ENCODE measurements at places on chromosomes 5 and 9. TPM values are rescaled to one million over a fixed set of nuclear protein-coding genes. Genes with fewer than 3 reads are reported as not detected.
A peak's percentile ranks its signal among the peaks of the same experiment; 100 is the strongest.

GRCh38 chr9:97831843-97832636, 21.0 kb upstream of the FOXE1 start:
- H3K27ac ChIP-seq, result no peak overlapping the region
- H3K36me3 ChIP-seq, result no peaks in the 10 kb centered on the region
- H3K27me3 ChIP-seq, result no peaks in the 10 kb centered on the region
- no peak overlapping the region for H3K4me3 ChIP-seq
- no peaks in the 10 kb centered on the region for H3K4me1 ChIP-seq

DNA sequence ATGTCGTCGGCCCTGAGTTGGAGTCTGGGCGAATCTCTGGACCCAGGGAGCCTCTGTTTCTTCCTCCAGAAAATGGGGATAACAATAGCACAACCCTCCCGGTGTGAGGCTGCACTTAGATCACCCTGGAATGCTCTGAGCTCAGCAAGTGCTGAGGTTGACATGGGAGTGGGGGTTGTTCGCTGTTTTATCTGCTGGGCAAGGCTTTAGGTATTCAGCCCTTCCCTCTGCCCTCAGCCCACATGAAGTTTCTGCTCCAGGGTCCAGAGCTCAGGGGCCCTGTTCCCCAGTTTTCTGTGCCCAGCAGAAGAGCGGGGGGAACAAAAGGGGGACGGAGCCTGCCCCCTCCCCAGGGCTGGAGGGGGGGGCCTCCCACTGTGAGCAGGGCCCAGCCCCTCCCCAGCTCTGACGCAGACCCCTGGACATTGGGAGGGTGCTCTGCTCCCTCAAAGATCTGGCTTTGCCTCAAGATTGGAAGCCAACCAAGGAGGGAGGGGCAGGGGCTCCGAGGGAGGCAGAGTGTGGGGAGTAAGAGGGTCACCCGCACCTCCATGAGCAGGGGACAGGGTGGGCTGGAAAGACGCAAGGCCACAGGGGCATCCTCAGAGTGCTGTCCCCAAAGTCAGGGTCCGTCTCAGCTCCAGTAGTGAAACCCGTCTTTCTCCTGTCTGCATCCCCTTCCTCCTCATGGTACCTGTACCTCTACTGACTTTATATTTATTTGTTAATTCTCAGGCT, 215.6 kb downstream of the C9orf50 start:
- peaks cover 7% of the 10 kb centered on the region for H3K4me1 ChIP-seq
- no peak overlapping the region for H3K4me3 ChIP-seq
- no peaks in the 10 kb centered on the region for H3K36me3 ChIP-seq
- no peaks in the 10 kb centered on the region for H3K27me3 ChIP-seq

The DAPK1 gene
- 7.9 TPM for total RNA-seq

- H3K27me3 ChIP-seq, result no peaks in the 10 kb centered on the region
- no peak overlapping the region for H3K4me3 ChIP-seq
- no peaks in the 10 kb centered on the region for H3K4me1 ChIP-seq
- no peak overlapping the region for H3K27ac ChIP-seq
These were observed 396.2 kb downstream of the KCTD16 start for GRCh38 chr5:144566747-144567420.

DNA sequence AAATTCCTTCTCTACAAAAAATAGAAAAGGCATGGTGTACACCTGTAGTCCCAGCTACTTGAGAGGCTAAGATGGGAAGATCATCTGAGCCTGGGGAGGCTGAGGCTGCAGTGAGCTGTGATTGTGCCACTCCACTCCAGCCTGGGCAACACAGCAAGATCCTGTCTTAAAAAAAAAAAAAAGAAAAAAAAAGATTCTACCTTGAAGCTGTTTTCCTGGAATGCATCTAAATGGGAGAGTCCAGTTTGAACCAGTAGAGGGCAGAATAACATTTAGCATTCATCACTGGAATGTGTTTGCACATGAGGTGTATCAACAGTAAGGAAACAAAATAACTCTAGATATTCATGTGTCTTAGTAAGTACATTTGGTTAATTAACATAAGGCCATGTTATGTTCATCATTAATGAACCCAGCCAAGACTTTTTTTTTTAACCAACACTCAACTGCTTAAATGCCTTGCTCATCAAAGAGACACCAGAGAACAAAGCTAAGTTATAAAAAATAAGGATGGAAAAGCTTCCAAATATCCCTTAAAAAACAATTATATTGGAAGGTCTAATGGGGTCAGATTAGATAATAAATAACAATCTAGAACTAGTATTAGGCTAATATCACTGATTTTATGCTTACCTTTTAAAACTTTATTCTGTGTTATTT, 16.1 kb downstream of the IFNE start:
- H3K4me1 ChIP-seq, result no peaks in the 10 kb centered on the region
- no peak overlapping the region for H3K27ac ChIP-seq
- no peaks in the 10 kb centered on the region for H3K27me3 ChIP-seq
- no peaks in the 10 kb centered on the region for H3K36me3 ChIP-seq

The ARID3C gene
- not detected for total RNA-seq

DNA sequence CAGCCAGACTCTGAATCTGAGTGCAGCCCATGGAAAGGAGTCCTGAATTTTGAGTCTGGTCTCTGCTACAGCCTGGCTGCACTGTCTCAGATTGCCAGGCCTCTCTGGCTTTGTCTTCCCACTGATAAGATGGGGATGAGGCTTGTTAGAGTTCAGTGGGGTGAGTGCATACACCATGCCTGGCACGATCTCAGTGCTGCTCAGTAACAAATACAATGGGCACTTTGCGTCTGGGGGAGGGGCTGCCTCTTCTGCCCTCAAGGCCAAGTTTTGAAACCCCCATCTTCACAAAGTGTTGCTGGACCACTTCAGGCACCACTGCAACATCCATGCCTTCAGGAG, 49.0 kb downstream of the PPARGC1B start:
- H3K4me3 ChIP-seq, result no peak overlapping the region
- peak overlapping the region; percentile 87 for H3K27ac ChIP-seq
- H3K36me3 ChIP-seq, result no peaks in the 10 kb centered on the region
- peaks cover 55% of the 10 kb centered on the region for H3K4me1 ChIP-seq
- no peaks in the 10 kb centered on the region for H3K27me3 ChIP-seq

GRCh38 chr9:78383130-78383529, 86.2 kb downstream of the PSAT1 start:
- H3K4me3 ChIP-seq, result no peak overlapping the region
- no peaks in the 10 kb centered on the region for H3K36me3 ChIP-seq
- no peak overlapping the region for H3K27ac ChIP-seq
